ENCODE measurements at places on chromosomes 7 and 10.
A peak's percentile ranks its signal among the peaks of the same experiment; 100 is the strongest.

- no peak for DNase-seq
- no peaks in the 10 kb centered on the region for H3K36me3 ChIP-seq
- no peaks in the 10 kb centered on the region for H3K4me1 ChIP-seq
- H3K27ac ChIP-seq = no peak overlapping the region
Observed at GRCh38 chr10:122782911-122783310, 62.7 kb downstream of the CUZD1 start.

GRCh38 chr10:45817912-45818311, 29.4 kb downstream of the AGAP4 start:
- H3K4me1 ChIP-seq = no peaks in the 10 kb centered on the region
- H3K27me3 ChIP-seq = no peaks in the 10 kb centered on the region
- no peak overlapping the region for H3K27ac ChIP-seq
- no peak overlapping the region for H3K4me3 ChIP-seq
- DNase-seq = no peak

GRCh38 chr7:70645876-70646351, 486.0 kb upstream of the GALNT17 start:
- peaks cover 13% of the 10 kb centered on the region for H3K36me3 ChIP-seq
- DNase-seq = peak; percentile 16
- peak overlapping the region; percentile 38 for H3K27ac ChIP-seq

- no peak overlapping the region for H3K4me3 ChIP-seq
- H3K27ac ChIP-seq = no peak overlapping the region
- no peaks in the 10 kb centered on the region for H3K4me1 ChIP-seq
- DNase-seq = no peak
- H3K27me3 ChIP-seq = no peaks in the 10 kb centered on the region
Observed at GRCh38 chr7:119905495-119905894, 367.5 kb upstream of the KCND2 start.
